ENCODE measurements at places on chromosomes 12 and 14. TPM values are rescaled to one million over a fixed set of nuclear protein-coding genes. Genes with fewer than 3 reads are reported as not detected.

Gene CISTR
- total RNA-seq, result not detected

Gene RBP5
- total RNA-seq, result not detected

Gene CLEC4C
- total RNA-seq, result not detected

Gene MDP1
- total RNA-seq, result 23.3 TPM

Gene HCAR1
- total RNA-seq, result 1.3 TPM

Gene MAP3K9
- total RNA-seq, result 1.1 TPM

Gene DMAC2L
- 9.0 TPM for total RNA-seq

Gene SLCO1B1
- not detected for total RNA-seq

Gene TSHR
- total RNA-seq, result not detected

Gene RHEBL1
- 13.2 TPM for total RNA-seq

Gene APOF
- total RNA-seq, result not detected

Gene KRT75
- not detected for total RNA-seq
